Ovary (tissue), 10 donors: ENCODE measurements at places on chromosomes 4 and X. TPM values are rescaled to one million over a fixed set of nuclear protein-coding genes. Genes with fewer than 3 reads are reported as not detected.

- DNase-seq = no peak
Observed at GRCh38 chrX:12977761-12978204, 2.9 kb downstream of the TMSB4X start.

DNA sequence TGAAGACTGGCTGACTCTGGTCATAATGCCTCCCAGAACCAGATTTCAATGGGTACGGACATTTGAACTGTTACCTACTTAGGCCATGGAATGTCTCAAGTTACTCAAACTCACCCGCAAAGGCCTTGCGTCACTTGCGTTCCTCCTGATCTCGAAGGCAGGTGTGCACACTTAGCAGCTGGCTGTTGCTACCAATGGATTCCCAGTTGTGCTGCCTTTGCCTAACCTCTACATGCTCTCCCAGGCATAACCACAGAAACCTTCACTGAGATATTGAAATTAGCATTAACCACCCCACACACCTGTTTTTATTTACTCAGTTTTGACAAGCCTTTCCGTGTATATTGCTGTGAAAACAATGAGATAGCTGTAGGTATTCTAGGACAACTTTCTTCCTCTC is 2.8 kb downstream of the ERVMER34-1 start:
- no peak for DNase-seq

DNA sequence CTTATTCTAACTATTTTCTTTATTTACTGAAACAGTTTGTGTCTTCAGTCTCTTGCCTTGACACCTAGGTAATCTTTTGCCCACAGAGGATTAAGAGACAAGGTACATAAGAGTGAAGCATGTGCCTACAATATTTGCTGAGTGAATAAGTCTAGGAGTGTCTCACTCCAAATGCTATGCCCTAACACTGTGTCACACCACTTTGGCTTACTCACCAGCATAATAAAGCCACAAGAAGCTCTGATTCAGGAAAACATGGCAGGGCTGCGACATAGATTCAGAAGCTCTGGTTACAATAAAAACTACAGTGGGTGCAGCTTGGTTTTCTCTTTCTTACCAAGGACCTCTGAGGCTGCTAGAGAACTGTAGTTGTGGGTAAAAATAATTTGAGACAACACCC is 127.1 kb downstream of the RBM46 start:
- no peak for DNase-seq

Gene TMPRSS11F
- total RNA-seq = not detected
